ENCODE measurements at places on chromosomes 4 and X.

GRCh38 chr4:3255611-3256186 lies 6.7 kb downstream of the MSANTD1 start:
- DNase-seq = no peak

DNA sequence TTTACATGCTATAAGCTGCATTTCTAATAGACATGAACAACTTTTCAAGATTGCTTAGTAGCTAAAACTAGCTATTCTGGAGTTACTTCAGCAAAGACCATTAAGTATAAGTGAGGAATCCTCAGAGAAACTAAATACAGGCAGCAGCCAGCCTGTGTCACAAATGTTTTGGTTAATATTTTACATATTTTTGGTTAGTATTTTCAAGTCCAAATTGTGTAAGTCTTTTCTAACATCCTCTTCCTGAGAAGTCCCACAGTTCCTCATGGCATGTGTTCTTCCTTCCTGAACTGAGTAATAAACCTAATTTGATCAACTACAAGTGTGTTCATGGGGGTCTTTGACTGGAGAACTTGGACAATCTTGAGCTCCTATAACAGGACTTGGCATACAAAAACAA lies 42.4 kb upstream of the MCF2 start:
- DNase-seq = no peak

DNA sequence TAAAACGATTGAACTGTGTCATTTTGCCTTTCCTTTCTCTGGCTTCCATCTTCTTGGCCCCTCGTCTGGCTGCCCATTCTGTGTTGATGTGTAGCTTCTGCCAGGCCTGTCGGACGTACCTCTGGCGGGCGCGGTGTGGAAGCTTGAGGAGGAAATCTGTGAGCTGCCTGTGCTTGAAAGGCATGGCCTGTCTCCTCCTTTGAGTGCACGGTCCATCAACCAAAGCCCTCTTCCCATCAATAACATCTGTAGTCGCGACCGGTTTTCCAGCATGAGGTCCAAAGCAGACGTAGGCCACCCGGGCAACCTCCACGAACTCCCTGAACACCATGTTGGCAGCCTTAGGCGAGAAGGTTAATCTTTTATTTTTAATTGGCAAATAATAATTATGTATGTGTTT lies 202.7 kb downstream of the CRLF2 start:
- no peak for DNase-seq

- no peak for DNase-seq
These were observed 183.7 kb downstream of the SPATA18 start for GRCh38 chr4:52234561-52235440.

DNA sequence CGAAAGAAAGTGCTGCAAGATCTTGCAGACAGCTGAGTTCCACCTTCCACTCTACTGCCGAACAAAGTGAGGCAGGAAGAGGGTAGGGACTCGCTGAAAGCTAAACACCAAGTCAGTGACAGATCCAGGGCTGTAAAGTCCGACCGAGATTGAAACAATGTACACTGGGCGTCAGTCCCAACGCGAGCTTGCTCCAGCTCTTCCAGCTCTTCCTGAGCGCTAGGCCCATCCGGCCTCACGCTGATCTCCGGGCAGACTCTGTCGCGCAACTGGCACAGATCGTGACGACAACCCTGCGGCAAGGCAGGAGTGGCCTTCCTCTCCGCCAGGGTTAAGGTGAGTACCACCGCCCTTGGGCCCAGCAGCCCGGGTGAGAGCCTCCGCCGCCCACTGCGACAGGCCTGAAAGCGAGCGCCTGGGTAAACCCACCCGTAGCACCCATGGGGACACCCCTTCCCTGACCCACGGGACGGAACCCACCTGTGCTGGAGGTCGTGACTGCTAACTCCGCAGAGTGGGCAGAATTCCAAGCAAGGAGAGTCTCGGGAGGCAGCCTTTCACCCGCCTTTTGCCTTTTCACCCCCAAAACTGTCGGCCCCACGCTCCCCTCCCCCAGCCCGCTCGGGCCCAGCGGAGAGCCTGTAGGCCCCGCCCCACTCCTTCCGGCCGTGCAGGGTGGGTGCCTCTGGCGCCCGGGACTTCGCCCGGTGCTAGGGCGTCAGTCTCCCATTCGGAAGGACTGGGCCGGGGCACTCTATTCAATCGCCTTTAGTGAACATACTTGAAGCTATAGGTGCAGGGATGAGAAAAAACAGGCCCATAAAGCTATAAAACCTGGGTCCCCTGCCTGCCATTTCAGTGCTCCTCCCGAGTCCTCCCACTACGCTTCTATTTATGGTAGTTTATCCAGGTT lies at the start of gene TMLHE:
Gene TMLHE (minus strand): TSS at position 641 of the 913 bp plus-strand sequence. CDS start 67,676 bp downstream, outside the sequence.
- DNase-seq = peak; percentile 21

- DNase-seq = no peak
These were observed 246.8 kb upstream of the TET2 start for GRCh38 chr4:104899863-104900262.
